ENCODE measurements at places on chromosomes 2 and 18.

GRCh38 chr2:195533771-195534642, 123.0 kb upstream of the SLC39A10 start:
- no peak for DNase-seq

- no peak for DNase-seq
Observed at GRCh38 chr2:52135235-52135634, 1103.3 kb upstream of the NRXN1 start.

DNA sequence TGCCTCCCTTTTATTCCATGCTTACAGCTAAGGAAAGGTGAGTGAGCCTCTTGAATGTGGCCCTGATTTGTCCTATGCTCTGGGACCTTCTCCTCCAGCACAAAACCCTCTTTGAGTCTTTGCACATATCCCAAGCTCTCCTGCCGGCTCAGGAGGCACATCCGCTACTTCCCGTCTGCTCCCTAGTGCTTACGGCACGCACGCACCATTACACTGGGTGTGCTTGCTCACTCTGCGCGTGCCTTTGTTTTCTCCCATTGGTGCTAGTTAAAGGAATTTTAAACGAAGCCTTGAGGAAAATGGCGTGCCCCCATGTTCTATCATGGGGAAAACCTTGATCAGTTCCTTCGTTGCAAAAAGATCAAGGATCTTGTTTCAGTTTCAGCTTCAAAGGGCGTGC, 7.9 kb upstream of the DGKD start:
- no peak for DNase-seq

DNA sequence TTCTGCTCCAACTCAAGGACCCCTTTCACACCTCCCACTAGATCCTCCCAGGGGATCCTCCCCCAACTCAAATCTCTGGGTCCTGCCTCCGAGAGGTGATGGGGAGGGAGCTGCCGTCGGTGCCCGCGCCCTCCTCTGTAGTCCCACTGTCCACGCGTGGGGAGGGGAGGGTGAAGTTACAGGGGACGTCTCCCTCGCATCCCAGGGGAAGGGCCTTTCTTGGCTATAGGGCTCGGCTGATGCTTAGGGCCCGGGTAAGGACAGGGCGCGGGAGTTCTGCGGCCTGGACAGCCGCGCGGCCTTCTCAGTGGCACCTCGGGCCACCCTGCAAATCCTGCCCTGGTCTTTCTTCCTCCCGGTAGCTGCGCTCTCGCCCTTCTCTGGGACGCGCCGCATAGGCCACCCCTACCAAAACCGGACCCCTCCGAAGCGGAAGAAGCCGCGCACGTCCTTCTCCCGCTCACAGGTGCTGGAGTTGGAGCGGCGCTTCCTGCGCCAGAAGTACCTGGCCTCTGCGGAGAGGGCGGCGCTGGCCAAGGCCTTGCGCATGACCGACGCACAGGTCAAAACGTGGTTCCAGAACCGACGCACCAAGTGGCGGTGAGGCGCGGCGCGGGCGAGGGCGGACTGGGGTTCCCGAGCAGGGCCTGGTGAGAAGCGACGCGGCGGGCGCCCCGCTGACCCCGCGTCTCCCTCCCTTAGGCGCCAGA, 1.2 kb downstream of the TLX2 start:
- no peak for DNase-seq

GRCh38 chr2:22037274-22037673, 913.5 kb downstream of the TDRD15 start:
- DNase-seq, result peak; percentile 26

GRCh38 chr18:41829647-41830516, 125.2 kb upstream of the PIK3C3 start:
- no peak for DNase-seq
